Skin of body (tissue), 3 donors: ENCODE measurements at places on chromosomes 2 and 18. TPM values are rescaled to one million over a fixed set of nuclear protein-coding genes. Genes with fewer than 3 reads are reported as not detected.

The UBE2F gene
- 18.8 TPM for total RNA-seq

The CNTNAP5 gene
- total RNA-seq: 0.10 TPM

The PSD4 gene
- total RNA-seq: 12.9 TPM

The SDC1 gene
- 127 TPM for total RNA-seq

The FN1 gene
- 394 TPM for total RNA-seq

The PHLPP1 gene
- 15.6 TPM for total RNA-seq

The GKN2 gene
- total RNA-seq: not detected

The TIMM21 gene
- 22.3 TPM for total RNA-seq

The CNRIP1 gene
- 15.3 TPM for total RNA-seq

The VWC2L gene
- not detected for total RNA-seq

The ANKRD62 gene
- total RNA-seq: not detected

The SFT2D3 gene
- total RNA-seq: 5.6 TPM

The SP9 gene
- 3.3 TPM for total RNA-seq

The KCNJ3 gene
- total RNA-seq: 3.2 TPM

The GDF7 gene
- 0.89 TPM for total RNA-seq

The C2orf15 gene
- 1.4 TPM for total RNA-seq

The PSTPIP2 gene
- total RNA-seq: 7.9 TPM

The ZNF514 gene
- total RNA-seq: 25.1 TPM

The CCDC102B gene
- 54.6 TPM for total RNA-seq

The SAG gene
- total RNA-seq: not detected

The NHEJ1 gene
- 10.7 TPM for total RNA-seq

The KLHL29 gene
- 6.9 TPM for total RNA-seq

The FBLN7 gene
- total RNA-seq: 4.0 TPM

The ERBB4 gene
- 2.1 TPM for total RNA-seq

The IL1RL2 gene
- total RNA-seq: 6.3 TPM

The MAPK4 gene
- total RNA-seq: 1.8 TPM

The SLC38A11 gene
- 0.69 TPM for total RNA-seq

The SERPINB13 gene
- total RNA-seq: 21.2 TPM

The SEMA4F gene
- total RNA-seq: 3.2 TPM

The RBFA gene
- total RNA-seq: 33.4 TPM

The CMPK2 gene
- 3.1 TPM for total RNA-seq

The ICA1L gene
- total RNA-seq: 13.5 TPM

The ALLC gene
- not detected for total RNA-seq

The SEMA4C gene
- total RNA-seq: 24.3 TPM

The LINC00305 gene
- not detected for total RNA-seq

The CACNB4 gene
- total RNA-seq: 16.3 TPM

The SAP130 gene
- 4.9 TPM for total RNA-seq

The CD28 gene
- total RNA-seq: 5.5 TPM

The MOGAT1 gene
- 2.5 TPM for total RNA-seq

The ST8SIA5 gene
- total RNA-seq: 0.59 TPM

The RAB1A gene
- 78.1 TPM for total RNA-seq

The RGPD4 gene
- total RNA-seq: not detected

The IL1A gene
- total RNA-seq: 0.20 TPM

The PRSS56 gene
- total RNA-seq: not detected

The ANKRD53 gene
- total RNA-seq: 2.1 TPM
